ENCODE measurements at places on chromosomes 5 and 9.

DNA sequence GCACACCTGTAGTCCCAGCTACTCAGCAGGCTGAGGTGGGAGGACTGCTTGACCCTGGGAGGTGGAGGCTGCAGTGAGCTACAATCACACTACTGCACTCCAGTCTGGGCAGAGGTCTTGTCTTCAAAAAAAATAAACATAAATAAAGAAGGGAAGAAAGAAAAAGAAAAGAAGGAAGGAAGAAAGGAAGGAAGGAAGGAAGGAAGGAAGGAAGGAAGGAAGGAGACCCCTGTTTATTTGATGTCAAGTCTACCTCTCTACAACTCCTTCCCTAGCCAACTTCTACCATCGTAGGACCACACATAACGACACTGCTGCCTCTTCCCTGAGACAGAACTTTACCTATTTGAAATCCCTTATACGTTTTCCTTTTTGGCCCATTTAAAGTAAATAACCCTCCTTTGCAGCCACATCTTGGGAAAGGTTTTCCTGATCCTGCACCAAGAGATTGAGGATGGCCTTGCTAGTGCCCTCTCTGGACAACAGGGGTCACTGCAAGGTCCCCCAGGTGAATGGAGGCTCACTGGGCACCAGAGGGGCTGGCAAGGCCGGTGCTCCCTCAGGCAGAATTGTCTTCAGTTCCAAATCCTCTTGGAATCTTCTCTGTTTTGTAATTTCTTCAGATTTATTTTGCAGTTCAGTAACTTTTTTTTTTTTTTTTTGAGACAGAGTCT is 10.5 kb downstream of the RPS14 start:
- no peak for DNase-seq

DNA sequence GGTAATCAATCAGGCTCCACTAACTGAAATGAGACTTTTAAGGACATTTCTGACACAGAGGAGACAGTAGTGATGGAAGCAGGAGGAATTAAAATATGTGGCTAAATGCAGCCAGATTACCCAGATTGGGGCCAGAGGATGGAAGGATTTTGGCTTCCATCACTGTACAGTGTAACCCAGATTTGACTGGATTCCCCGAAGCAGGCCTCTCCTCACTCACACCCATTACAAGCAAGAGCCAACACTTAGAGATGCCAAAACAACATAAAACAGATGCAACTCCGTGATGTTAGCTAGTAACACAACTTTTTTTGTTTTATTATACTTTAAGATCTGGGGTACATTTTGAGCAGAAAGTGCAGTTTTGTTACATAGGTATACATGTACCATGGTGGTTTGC is 17.6 kb downstream of the TEK start:
- no peak for DNase-seq

DNA sequence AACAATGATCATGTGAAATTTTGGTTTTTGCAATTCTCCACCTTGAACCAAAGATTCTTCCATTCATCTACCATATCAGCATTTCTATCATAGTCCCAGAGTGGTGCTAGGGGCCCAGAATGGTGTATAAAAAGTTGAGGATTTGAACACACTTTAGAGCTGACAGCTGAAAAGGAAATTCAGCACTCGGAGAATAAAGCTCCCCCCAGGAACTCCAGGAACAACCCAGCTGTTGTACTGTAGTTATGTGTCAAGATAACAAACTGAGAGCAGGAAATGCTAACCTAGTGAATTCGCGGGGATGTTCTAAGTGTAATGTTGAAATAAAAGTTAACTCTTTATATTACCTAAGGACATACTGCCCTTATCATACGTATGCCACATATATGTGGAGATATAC is 216.7 kb downstream of the NFIB start:
- DNase-seq, result no peak

DNA sequence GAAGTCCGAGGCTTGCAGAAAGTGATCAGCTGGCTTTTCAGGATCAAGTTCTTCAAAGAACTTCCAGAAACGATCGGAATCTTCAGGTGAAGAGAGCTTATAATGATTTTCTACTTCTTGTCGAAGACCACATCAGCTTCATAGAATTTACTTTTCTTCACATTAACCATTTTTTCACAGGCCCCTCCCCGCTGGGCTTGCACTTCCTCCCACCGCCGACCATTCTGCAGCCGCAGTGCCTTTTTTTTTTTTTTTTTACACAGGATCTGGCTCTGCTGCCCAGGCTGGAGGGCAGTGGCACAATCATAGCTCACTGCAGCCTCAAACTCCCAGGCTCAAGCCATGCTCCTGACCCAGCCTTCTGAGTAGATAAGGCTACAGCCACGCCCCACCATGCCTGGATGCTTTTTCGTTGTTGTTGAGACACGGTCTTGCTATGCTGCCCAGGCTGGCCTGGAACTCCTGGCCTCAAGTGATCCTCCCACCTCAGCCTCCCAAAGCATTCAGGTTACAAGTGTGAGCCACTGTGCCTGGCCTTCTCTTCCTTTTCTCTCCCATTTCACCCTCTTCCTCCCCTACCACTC is 15.3 kb upstream of the RNF130 start:
- DNase-seq, result no peak

GRCh38 chr5:92687821-92688722 is 892.9 kb downstream of the NR2F1-AS1 start:
- no peak for DNase-seq

DNA sequence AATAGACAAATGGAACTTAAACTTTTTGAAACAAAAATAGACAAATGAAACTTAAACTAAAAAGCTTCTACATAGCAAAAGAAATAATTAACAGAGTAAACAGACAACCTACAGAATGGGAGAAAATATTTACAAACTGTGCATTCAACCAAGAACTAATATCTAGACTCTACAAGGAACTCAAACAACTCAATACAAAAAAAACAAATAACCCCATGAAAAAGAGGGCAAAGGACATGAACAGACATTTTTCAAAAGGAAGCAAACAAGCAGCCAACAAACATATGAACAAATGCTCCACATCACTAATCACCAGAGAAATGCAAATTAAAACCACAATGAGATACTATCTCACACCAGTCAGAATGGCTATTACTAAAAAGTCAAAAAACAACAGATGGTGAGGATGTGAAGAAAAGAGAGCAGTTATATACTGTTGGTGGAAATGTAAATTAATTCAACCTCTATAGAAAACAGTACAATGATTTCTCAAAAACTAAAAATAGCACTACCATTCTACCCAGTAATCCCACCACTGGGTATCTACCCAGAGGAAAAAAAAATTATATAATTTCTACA is 170.8 kb upstream of the RGMB start:
- no peak for DNase-seq

- DNase-seq, result no peak
Measured at GRCh38 chr5:109695005-109695926, 5.5 kb downstream of the MAN2A1 start.

Data from CD4-positive, alpha-beta T cell (primary cell).